ENCODE measurements at places on chromosomes 6 and 20.

DNA sequence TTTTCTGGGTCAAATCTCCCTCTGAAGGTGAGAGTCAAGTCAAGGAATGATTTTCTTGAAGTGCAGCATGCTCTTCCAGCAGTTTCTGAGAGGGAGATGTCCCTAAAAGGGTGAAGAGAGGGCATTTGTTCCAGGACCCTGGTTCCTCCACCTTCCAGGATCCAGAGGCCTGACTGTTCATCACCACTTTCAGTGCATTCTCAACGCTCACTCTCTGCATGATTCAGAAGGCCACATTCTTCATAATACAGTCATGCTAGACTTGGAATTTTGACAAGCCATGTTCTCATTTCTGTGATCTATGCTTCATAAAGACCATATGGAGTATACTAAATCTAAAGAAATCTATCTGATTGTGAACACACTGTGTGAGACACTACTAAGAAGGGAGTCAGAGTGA is 85.1 kb downstream of the PDE7B start:
- no peak for ATAC-seq
- H3K27ac ChIP-seq: no peak overlapping the region
- no peak overlapping the region for H3K4me3 ChIP-seq
- H3K27me3 ChIP-seq: no peaks in the 10 kb centered on the region
- no peaks in the 10 kb centered on the region for H3K4me1 ChIP-seq
- no peaks in the 10 kb centered on the region for H3K36me3 ChIP-seq

DNA sequence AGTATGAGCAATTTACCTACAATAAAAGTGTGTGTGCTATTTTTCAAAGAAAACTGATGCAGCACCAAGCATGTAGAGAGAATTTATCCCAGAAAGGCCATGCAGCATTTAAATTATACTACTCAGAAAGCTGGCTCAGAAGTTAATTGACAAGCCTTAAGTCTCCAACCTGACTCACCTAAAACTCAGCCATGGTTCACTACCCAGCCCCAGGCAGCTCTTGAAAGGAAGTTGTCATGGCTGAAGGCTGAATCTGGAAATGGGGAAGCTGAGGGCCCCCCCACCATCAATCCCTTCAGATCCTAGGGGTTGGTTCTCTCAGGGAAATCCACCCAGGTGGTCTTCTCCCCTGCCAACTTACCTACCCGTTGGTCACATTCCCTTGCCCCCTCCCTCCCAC is 19.7 kb downstream of the PPIL6 start:
- H3K27me3 ChIP-seq: no peaks in the 10 kb centered on the region
- H3K4me1 ChIP-seq: peaks cover 7% of the 10 kb centered on the region
- no peak overlapping the region for H3K27ac ChIP-seq
- H3K36me3 ChIP-seq: no peaks in the 10 kb centered on the region
- H3K4me3 ChIP-seq: no peak overlapping the region

GRCh38 chr20:58403272-58403671 is 14.2 kb downstream of the VAPB start:
- no peaks in the 10 kb centered on the region for H3K27me3 ChIP-seq
- peak; percentile 73 for ATAC-seq
- H3K4me1 ChIP-seq: peaks cover 19% of the 10 kb centered on the region
- peaks cover 7% of the 10 kb centered on the region for H3K36me3 ChIP-seq
- H3K27ac ChIP-seq: no peak overlapping the region

DNA sequence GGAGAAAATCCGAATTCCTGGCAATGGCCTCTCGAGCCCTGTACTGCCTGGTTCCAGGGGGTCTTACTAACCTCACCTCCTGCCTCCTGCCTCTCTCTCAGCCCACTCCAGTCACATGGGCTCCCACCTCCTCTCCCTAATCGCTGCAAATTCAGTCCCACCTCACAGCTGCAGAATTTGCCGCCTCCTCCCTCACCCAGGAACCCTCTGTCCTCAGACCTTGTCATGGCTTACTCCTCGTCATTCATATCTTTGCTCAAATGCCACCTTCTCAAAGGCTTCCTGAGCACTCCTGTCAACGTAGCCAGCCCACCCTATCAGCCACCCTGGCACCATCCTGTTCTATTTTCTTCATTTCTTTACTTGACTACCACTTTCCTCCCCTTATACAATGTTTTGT is 89.0 kb downstream of the SLC2A10 start:
- peaks cover 41% of the 10 kb centered on the region for H3K27me3 ChIP-seq
- no peak overlapping the region for H3K27ac ChIP-seq
- no peak overlapping the region for H3K4me3 ChIP-seq
- no peaks in the 10 kb centered on the region for H3K36me3 ChIP-seq
- no peaks in the 10 kb centered on the region for H3K4me1 ChIP-seq

DNA sequence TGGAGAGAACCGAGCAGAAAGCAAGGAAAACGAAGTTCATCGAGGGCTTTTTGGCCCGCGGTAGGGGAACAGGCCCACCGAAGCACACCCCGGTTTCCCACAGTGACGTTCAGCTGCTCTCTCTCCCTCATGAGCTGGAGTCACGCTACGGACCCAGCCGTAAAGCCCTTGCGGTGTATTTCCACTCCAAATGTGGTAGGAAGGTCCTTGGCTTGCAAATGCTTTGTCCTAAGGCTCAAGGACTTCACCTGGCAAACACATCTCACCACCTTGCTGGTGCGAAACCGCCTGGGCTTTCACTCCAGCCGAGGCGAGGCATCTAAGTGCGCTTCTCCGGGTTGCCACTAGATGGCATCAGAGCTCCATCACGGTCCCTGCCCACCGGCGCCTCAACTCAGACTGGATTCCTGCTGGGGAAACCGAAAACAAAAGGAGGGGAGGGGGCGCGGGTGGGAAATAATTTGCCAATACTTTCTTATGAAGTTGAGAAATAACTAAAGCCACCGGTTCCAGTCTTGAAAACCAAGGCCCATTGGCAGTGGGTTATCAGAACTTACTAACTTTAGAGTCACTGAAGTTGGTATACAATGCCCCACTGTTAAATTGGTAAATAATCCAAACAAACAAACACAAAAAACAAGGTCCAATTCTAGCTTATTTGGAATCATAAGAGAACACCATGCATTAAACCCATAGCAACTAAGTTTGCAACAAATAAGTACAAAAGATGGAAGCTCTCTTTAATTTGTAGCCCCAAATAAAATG is 13.4 kb upstream of the FOXC1 start:
- ATAC-seq: peak; percentile 69
- H3K4me3 ChIP-seq: no peak overlapping the region
- H3K36me3 ChIP-seq: no peaks in the 10 kb centered on the region
- H3K27me3 ChIP-seq: peaks cover 75% of the 10 kb centered on the region

DNA sequence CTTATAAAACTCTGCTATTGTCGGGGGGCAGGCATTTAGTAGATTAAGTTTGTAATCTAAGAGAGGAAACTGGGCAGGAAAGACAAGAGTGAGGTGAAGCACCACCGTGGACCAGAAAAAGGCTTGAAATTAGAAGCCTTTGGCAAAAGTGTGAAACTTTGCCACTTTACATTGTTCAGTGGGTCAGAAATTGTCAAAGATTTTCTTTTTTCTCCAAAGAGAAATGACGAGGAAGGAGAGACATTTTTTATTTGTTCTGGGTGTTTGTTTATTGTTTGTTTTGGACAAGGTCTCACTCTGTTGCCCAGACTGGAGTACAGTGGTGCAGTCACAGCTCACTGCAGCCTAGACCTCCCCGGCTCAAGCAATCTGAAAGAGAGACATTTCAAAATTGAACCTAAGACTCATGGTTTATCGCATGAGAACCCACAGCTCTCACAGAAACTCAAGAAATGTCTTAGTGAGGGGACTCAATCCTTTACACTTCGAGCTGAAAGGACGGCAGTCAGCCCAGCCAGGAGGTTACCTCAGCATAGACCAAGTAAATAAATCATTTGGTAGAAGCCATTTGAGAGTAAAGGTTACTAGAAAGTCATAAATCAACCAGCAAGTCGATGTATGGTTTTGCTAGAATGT is 262.8 kb upstream of the TAB2 start:
- H3K27ac ChIP-seq: peak overlapping the region; percentile 72
- peaks cover 47% of the 10 kb centered on the region for H3K4me1 ChIP-seq
- H3K4me3 ChIP-seq: peak overlapping the region; percentile 39
- no peaks in the 10 kb centered on the region for H3K27me3 ChIP-seq
- peak; percentile 86 for ATAC-seq

GRCh38 chr6:157768304-157768703 is 54.7 kb upstream of the SNX9 start:
- H3K27ac ChIP-seq: peak overlapping the region; percentile 64
- H3K36me3 ChIP-seq: no peaks in the 10 kb centered on the region
- H3K4me1 ChIP-seq: peaks cover 83% of the 10 kb centered on the region
- ATAC-seq: peak; percentile 68
- H3K27me3 ChIP-seq: no peaks in the 10 kb centered on the region

DNA sequence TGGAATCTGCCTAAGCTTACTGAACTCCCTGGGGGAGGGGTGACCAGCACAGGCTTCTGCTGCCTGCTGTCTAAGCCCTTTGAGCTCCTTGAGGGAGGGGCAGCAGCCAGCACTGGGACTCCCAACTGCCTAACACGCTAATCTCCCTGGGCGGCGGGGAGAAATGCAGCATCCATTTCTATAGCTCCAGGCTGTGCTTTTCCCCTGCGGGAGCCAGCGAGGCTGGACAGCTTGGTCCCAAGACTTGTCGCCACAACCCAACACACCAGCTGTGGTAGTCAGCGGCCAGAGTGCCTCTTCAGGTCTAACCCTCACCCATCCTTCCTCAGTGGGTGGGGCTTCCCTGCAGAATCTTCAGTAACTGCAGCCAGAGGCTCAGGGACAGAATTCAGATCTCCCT is 64.6 kb downstream of the VGLL2 start:
- H3K27me3 ChIP-seq: peaks cover 6% of the 10 kb centered on the region
- no peaks in the 10 kb centered on the region for H3K36me3 ChIP-seq
- no peaks in the 10 kb centered on the region for H3K4me1 ChIP-seq
- ATAC-seq: no peak
- H3K27ac ChIP-seq: no peak overlapping the region

- H3K27ac ChIP-seq: no peak overlapping the region
- peaks cover 90% of the 10 kb centered on the region for H3K27me3 ChIP-seq
- no peak for ATAC-seq
- peaks cover 1% of the 10 kb centered on the region for H3K4me1 ChIP-seq
Observed at GRCh38 chr6:27293436-27294098, 18.5 kb downstream of the POM121L2 start.

GRCh38 chr20:13786143-13786828 is 1.5 kb downstream of the NDUFAF5 start:
- peaks cover 35% of the 10 kb centered on the region for H3K36me3 ChIP-seq
- ATAC-seq: no peak
- H3K27ac ChIP-seq: peak overlapping the region; percentile 95
- H3K4me1 ChIP-seq: peaks cover 27% of the 10 kb centered on the region

GRCh38 chr6:142850679-142851423 is 94.1 kb downstream of the HIVEP2 start:
- H3K36me3 ChIP-seq: peaks cover 5% of the 10 kb centered on the region
- peaks cover 93% of the 10 kb centered on the region for H3K4me1 ChIP-seq
- peak overlapping the region; percentile 70 for H3K27ac ChIP-seq
- no peak overlapping the region for H3K4me3 ChIP-seq
- no peaks in the 10 kb centered on the region for H3K27me3 ChIP-seq

Data from stimulated activated memory B cell treated with anti-CD40 and anti-IgM and Interleukin-4, amounts not matched to agents 10 μg/mL and 1 μg/mL and 100 μg/mL, for 72 hours (primary cell).